Activated CD4-positive, alpha-beta T cell treated with anti-CD3 and anti-CD28 coated beads, Interleukin-2, amount 10 ng/mL, durations not matched to agents 24 days and 14 days (primary cell): ENCODE measurements at places on chromosomes 2 and 18. TPM values are rescaled to one million over a fixed set of nuclear protein-coding genes. Genes with fewer than 3 reads are reported as not detected.
A peak's percentile ranks its signal among the peaks of the same experiment; 100 is the strongest.

The LRP1B gene
- total RNA-seq, result not detected in 2 replicates

The PLCL1 gene
- 0.45 and 0.63 TPM in 2 replicates for total RNA-seq

GRCh38 chr2:230268606-230269243 is 43.2 kb downstream of the SP140 start:
- no peaks in the 10 kb centered on the region for H3K27me3 ChIP-seq
- peak overlapping the region; percentile 80 for H3K27ac ChIP-seq

DNA sequence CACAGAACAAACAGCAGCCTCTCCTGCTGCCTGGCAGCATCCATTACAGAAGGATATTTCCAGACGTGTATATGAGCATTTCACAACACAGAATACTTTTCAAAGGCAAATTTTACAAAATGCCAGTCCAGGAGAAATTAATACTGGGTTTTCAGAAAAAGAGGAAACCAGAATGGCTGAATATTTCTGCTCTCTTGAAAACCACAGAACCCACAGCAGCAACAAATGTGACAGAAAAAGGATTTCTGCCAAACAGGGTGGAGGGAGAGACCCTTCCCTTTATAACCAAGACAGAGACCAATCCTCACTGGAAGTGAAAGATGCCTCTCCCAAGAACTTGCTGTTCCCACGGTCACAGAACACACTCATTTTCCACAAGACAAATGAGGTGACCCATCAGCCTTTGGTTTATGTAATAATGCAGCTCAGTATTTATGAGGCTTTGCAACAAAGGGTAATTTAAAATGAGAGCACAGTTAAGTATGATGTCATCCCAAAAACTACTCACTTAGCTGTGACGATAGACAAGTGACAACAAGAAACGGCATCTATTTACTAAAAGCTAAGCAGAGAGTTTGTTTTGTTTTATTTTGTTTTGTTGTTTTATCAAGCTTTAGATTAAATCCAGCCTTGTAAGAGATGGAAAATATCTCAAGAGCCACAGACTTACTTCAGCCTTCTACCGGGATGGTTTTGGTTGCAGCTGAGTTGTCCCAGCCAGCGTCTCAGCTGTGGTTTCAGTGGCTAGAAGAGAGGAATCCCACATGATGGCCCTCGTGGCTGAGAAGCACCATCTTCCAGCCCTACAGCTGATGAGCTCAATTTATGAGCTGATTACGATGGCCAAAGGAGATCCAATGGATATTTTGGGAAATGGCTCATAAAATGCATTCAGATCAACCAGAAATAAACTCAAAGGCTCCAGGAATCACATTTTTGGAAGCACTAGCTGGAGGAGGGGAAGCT is 249.3 kb upstream of the AGAP1 start:
- H3K4me1 ChIP-seq, result no peaks in the 10 kb centered on the region
- no peaks in the 10 kb centered on the region for H3K36me3 ChIP-seq
- DNase-seq, result no peak
- no peak overlapping the region for H3K27ac ChIP-seq
- H3K4me3 ChIP-seq, result no peak overlapping the region

DNA sequence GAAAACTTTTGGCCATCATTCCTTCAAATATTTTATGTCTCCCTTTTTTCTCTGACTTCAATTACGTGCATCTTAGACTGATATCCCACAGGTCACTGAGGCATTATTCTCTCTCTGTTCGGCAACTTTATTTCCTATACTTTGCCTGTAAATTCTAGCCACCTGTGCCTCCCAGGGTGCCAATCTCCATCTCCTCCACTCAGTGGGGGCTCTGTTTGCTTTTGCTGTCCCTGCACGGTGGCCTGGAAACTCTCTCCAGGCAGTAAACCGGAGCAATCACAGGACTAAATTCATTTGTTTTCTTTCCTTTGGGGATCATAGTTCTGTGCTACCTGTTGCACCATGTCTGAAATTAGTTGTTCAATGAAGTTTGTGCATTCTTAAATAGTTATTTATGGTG is 9.6 kb upstream of the MTLN start:
- H3K27ac ChIP-seq, result no peak overlapping the region
- no peak overlapping the region for H3K4me3 ChIP-seq

GRCh38 chr2:123717636-123718334 is 307.3 kb upstream of the CNTNAP5 start:
- no peaks in the 10 kb centered on the region for H3K27me3 ChIP-seq
- DNase-seq, result no peak
- H3K27ac ChIP-seq, result no peak overlapping the region

GRCh38 chr2:20984408-20984807 is 59.5 kb downstream of the APOB start:
- no peaks in the 10 kb centered on the region for H3K36me3 ChIP-seq
- no peak for DNase-seq
- no peaks in the 10 kb centered on the region for H3K27me3 ChIP-seq
